ENCODE measurements at places on chromosomes 4 and X.

DNA sequence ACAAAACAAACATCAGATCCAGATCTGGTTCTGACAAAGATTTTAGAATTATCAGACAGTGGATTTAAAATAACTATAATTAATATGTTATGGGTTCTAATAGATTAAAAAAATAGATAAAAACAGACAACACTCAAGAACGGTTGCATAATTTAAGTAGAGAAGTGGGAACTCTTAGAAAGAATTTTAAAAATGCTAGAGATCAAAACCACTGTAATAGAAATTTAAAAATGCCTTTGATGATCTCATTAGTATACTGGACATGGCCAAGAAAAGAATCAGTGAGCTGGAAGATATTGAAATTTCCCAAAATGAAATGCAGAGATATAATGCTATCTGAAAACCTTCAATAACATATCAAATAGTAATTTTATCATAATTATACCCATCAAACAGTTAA is 28.3 kb upstream of the DYNLT3 start:
- no peak for DNase-seq

GRCh38 chr4:54571293-54572151 is 86.2 kb upstream of the KIT start:
- no peak for DNase-seq

DNA sequence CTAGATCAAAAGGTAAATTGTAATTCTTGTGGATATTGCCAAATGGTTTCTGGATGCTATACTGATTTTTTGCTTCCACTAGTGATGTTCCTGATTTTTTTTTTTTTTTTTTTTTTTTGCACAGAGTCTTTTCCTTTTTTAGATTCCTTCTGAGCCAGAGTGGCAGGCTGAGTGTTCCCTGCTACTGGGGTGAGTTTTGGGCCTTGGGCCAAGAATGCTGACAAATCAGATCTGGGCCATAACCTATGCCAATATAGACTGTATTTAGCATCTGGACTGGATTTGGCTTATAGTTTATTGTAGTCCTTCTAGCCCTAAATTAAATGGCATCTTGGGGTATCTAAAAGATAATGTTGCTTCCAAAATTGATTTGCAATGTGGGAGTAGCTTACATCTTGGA is 52.8 kb downstream of the REPS2 start:
- DNase-seq, result no peak

GRCh38 chrX:71541210-71542022 is 8.5 kb downstream of the OGT start:
- no peak for DNase-seq

DNA sequence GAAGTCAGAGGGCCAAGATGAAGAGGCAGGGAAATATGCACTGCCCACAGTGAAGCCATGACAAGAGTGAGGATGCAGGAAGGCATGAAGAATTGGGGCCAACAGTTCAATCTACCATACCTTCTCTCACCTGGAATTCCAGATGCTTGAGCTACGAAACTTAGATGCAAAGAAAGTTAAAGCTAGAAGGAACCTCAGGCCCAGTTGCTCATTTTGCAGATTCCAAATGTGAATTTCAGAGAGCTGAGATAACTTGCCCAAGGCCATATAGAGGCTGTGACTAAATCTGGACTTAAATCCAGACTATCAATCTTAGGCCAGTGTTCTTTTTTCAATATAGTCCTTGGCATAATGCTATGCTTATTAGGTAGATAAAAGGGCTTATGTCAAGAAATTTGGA is 92.7 kb downstream of the SRPX start:
- no peak for DNase-seq

DNA sequence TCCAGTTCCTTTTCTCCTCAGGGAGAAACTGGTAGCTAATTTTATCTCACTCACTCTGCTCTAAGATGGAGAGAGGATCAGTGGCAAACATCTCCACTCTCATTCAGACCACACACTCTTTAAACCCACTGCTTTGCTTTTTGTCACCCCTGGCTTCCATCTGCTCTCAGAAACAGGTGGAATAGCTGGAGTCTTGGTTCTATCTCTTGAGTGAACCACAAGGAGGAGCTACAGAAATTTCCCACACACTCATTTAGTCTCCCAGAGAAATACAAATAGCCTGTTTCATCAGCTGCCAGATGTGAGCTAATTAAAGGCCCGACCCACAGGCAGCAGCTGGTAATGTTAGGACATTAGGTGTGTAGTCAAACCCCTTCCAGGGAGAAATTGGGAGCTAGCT is 96.6 kb downstream of the STPG2 start:
- DNase-seq, result no peak

GRCh38 chr4:106210021-106210420 is 106.0 kb downstream of the TBCK start:
- DNase-seq, result no peak

DNA sequence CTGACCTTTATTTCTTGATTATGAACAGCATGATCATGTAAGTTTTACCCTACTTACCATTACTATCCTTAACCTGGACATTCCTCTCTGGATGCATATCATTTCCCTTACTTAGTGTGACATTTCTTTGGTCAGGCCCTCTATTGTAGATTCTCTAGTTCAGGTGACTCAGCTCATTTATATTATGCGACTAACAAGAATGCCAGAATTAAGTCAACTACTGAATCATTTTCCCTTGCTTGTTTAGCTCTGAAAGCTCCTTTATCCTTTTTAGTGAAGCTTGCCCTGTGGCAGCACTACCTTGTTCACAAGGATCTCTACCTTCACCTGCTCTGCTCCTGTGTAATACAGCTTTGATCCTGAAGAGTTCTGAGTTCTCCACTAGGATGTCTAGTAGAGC is 15.1 kb upstream of the UGT2B17 start:
- DNase-seq, result no peak

DNA sequence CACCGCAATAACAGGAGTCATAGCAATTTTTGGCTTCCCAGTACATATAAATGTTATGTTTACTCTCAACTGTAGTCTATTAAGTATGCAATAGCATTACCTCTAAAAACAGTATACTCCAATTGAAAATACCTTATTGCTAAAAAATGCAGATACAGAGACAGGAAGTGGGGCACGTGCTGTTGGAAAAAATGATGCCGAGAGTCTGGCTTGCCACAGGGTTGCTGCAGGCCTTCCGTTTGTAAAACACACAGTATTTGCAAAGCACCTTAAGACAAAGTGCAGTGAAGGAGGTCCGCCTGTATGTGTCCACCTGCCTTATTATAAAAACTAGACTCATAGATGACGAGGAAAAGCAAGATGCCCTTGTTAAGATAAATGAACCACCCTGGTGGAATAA is 23.5 kb downstream of the CD99 start:
- DNase-seq, result no peak

DNA sequence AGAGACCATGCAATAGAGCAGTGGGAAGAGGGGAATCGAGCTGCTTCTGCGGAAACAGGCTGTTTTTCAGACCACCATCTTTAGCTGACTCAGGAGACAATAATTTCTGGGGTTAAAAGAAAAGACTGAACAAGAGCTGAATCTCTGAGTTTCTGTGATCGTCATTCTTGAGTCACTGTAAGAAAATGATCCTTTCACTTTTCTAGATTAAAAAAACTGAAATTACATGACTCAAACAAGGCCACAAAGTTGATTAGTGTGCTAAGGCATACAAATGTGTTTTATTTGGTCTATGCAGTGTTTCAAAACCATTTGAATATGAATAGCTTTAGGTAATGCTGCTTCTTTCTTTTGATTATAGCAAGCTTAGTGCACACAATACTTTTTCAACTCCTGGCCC is 194.4 kb upstream of the RPL34 start:
- DNase-seq, result no peak

DNA sequence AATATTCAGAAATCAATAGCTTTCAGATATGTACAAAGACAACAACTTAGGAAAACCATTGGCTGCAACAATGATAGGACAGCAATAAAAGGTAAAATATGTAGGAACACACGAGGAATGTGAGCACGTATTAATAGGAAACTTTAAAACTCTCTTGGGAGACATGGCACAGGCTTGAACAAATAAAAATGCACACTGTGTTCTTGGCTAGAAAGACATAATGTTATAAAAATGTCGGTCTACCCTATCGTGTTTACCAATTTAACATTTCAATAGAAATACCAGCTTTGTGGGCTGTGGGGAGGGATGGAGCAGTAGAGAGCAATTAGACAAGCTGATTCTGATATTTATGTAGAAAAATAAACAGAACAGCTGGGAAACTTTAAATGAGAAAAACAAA is 69.0 kb upstream of the FAM9B start:
- no peak for DNase-seq
